ENCODE measurements at places on chromosomes 5 and 9.

DNA sequence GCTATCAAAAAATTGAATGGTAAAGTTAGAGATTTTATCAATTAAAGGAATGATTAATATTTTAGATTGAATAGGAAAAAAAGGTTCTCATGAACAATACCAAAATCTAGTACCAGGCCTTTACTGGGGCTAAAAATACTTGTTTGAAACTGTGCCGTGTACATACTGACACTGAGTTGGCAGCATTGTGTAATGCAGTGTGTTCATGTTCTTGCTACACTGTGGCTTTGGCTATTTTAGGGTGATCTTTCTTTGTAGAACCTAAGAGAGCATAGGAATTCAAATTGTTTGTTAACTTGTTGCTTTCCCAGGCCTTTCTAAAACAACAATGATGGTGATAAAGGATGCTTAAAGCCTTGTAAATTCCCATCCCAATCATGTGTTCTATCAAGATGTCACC is 80.9 kb downstream of the KIF4B start:
- no peak for DNase-seq

- DNase-seq = no peak
These were observed 528.8 kb upstream of the PTGER4 start for GRCh38 chr5:40150896-40151295.

GRCh38 chr5:62486672-62487071 is 74.1 kb downstream of the IPO11 start:
- DNase-seq = no peak

- DNase-seq = no peak
These were observed 458.0 kb downstream of the DMAC1 start for GRCh38 chr9:7341571-7341970.

DNA sequence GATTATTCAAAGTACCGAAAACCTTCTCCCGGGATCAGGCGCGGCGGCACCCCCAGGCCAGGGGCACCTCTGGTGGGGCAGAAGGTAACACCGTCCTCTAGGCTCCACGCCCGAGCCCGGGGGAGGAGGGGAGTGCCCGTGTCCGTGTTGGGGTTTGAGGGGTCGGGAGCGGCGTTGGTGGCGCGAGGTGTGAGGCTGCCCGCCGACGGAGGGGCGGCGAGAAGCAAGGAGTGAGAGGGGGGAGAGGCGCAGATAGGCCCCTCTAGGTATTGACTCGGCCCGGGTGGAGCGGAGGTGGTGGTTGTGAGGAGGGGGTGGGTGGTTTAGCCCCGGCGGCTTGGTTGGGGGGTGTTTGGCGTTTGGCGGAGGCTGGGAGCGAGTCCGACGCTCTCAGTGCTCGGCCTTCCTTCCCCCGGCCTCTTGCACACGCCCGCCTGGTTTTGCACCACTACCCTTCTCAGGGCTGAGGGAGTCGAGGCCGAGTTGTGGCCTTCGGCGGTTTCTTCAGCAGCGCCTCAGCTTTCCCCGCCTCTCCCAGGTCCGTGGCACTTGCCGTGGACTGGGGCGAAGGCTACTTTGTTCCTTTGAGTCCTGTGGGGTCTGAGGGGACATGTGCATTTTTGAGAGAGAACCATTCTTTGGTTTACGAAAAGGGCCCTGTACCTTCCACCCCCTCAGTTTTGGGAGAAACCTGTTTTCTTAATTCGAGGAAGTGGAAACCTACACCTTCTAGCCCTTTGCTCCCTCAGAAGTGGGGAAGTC is 450 bp downstream of the GPBP1 start:
- no peak for DNase-seq

- DNase-seq = no peak
These were observed 38.0 kb downstream of the GDA start for GRCh38 chr9:72187121-72187695.

DNA sequence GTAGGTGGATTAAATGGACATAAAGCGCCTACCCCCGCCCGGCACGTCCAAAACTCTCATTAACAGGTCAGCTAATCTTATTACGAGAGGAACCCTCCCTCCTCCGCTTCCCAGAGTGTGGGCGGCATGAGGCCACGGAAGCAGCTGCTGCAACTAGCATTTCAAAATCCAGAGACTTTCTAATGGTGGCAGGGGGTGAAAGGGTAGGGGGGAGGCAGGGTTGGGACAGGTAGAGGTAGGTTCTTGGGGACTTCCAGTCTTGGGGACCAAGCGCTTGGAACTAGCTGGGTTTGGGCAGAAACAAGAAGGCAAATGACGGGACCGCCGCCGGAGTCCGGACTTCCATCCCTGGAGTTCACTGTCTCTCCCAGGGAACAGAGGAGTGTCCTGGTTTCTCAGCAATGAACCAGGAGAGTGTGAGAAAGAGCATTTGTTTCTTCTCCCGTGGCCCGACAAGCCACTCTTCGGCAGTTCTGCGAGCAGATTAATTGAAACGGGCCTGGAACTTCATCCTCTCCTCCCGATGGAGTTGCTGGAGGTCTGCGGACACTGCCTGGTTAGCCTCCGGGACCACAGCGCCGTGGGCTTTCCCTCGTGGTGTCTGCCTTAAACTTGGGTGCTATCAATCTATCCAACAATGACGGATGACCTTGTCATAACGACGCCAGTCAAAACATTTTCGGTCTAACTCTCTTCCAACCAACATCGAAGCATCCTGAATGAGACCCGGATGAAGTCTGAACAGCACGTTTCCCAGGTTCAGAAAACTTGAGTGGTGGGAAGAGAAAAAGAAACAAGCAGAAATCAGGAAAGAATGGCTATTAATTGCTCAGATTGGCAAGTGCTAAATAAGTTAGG is 1.6 kb upstream of the PRDM6 start:
- no peak for DNase-seq

GRCh38 chr5:68319706-68320412 is 104.3 kb downstream of the PIK3R1 start:
- DNase-seq = no peak

GRCh38 chr9:115443890-115444289 is 325.9 kb upstream of the TNC start:
- no peak for DNase-seq

DNA sequence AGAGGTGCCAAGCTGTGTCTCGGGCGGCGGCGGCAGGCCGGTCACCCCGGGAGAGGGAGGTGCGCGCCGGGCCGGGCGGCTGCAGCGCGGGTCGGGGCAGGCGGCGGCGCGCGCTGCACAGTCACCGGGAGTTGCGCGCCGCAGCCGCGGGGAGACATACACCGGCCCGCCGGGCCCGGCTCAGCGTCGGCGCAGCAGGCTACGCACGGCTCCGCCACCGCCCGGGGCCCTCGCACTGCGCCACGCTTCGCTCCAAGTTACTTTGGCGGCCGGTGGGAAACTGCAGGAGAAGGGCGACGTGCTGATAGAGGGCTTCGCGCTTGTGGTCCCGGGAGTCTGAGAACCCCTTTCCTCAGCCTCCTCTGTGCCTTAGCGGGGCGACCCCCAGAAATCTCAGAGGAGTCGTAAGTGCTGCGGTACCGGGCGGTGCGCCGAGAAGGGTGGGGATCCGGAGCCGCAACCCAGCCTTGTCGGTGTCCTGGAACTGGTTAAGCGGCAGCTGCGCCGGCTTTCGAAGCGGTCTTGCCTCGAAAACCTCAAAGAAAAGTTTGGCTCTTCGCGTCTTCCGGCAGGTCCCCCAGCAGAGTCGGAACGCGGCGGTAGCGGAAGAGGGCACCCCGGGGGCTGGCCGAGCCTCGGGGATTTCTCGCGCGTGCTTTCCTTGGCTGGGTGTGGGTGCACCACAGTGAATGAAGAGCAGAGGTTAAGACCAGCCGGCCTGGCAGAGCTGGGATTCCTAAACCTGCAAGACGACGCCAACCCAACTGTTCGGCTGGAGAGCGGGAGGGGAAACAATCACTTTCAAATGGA is at the start of gene EFNA5:
EFNA5 (minus strand) TSS at position 6 of the 810 bp plus-strand sequence.
- peak; percentile 73 for DNase-seq

DNA sequence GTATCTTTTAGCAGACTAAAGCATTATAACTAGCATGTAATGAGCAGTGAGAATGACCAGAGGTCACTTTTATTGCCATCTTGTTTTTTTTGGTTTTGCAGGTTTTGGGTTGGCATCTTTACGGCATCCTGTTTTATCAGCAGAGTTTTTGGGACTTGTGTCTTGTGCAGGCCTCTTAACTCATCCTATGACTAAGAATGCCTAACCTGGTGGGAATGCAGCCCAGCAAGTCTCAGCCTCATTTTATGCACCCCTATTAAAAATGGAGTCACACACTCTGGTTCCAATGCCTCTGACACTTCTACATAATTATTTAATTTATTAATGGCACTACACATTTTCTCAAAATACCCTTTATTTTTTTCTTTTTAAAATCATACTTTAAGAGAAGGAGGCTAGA is 726.5 kb upstream of the RIOK2 start:
- no peak for DNase-seq

DNA sequence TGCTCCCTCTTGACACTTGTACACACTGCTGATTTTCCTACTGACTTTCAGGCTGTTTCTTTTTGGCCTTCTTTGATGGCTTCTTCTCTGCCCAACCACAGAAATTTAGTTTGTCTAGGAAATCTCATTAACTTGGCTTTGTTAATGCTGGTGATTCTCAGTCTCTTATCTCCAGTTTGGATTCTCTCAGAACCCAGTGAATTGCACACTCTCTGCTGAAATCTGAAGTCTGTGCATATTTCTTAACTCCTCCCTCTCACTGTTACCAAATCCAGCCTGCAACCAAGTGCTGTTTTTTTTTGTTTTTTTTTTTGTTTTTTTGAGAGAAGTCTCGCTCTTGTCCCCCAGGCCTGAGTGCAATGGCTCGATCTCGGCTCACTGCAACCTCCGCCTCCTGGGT is 117.2 kb downstream of the CDC42SE2 start:
- DNase-seq = no peak

- DNase-seq = no peak
These were observed 2.0 kb downstream of the PCDHGC3 start for GRCh38 chr5:141477815-141478214.

- DNase-seq = no peak
These were observed 184.1 kb upstream of the ADRA1B start for GRCh38 chr5:159732220-159732619.

DNA sequence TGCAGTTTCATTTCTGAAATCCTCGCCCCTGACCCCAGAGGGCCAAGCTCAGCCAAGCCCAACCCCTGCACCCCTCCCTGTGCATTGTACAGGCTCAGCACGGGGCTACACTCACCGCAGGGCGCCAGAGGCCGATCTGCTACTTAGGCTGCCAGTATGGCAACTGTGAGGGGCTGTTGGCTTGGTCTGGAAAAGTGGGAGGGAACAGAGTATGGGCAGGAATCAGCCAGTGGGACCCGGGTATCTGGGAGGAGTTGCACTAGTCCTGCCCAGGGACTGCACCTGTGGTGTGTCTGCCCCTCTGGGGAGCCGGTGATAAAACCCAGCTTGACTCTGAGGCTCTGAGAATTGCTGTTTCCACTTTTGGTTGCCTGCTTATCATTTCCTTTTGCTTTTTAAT is 167.4 kb upstream of the KIF2A start:
- no peak for DNase-seq

Data from type B pancreatic cell (in vitro differentiated cells).